A549 treated with dexamethasone at 1 μM for 4 hours (cell line): ENCODE measurements at places on chromosomes 6 and 20. TPM values are rescaled to one million over a fixed set of nuclear protein-coding genes. Genes with fewer than 3 reads are reported as not detected.

Gene IBTK
- 24.2 to 34.3 TPM (median 29.2 TPM) in 5 replicates for total RNA-seq

Gene PDE10A
- total RNA-seq = 21.7 to 28.7 TPM (median 24.1 TPM) in 5 replicates

Gene DTNBP1
- 11.1 to 12.2 TPM (median 12.1 TPM) in 5 replicates for total RNA-seq

Gene UBD
- total RNA-seq = 0.27 to 0.65 TPM (median 0.61 TPM) in 5 replicates

Gene ANKEF1
- total RNA-seq = 5.3 to 7.6 TPM (median 6.4 TPM) in 5 replicates

Gene RIMS1
- total RNA-seq = not detected in 5 replicates

Gene PRSS16
- 2.4 to 3.8 TPM (median 3.2 TPM) in 5 replicates for total RNA-seq

Gene ESR1
- 0.01 TPM in 1 of 5 replicates, not detected in the others for total RNA-seq

Gene CDH4
- total RNA-seq = 6.5 to 10.5 TPM (median 8.9 TPM) in 5 replicates

Gene NXT1
- 53.6 to 66.0 TPM (median 59.5 TPM) in 5 replicates for total RNA-seq

Gene BPIFB1
- 0.06 to 0.16 TPM (median 0.15 TPM) in 3 of 5 replicates, not detected in the others for total RNA-seq

Gene RHAG
- total RNA-seq = 0.07 TPM in 1 of 5 replicates, not detected in the others

Gene BMP2
- 0.18 to 0.41 TPM (median 0.26 TPM) in 5 replicates for total RNA-seq

Gene PSMB9
- total RNA-seq = 15.3 to 22.0 TPM (median 17.4 TPM) in 5 replicates

Gene OPRM1
- not detected in 5 replicates for total RNA-seq

Gene RAET1G
- total RNA-seq = 5.9 to 10.5 TPM (median 8.0 TPM) in 5 replicates

Gene CPNE5
- total RNA-seq = 0.06 to 0.12 TPM (median 0.10 TPM) in 5 replicates

Gene PACRG
- total RNA-seq = 0.32 TPM in 1 of 5 replicates, not detected in the others

Gene MROH8
- total RNA-seq = 0.70 to 1.6 TPM (median 1.4 TPM) in 5 replicates

Gene CFAP206
- total RNA-seq = 0.31 to 0.57 TPM (median 0.38 TPM) in 5 replicates

Gene TGIF2
- 3.3 to 4.9 TPM (median 4.2 TPM) in 5 replicates for total RNA-seq

Gene WFDC2
- total RNA-seq = 0.18 TPM in 1 of 5 replicates, not detected in the others

Gene PIGU
- total RNA-seq = 22.2 to 32.0 TPM (median 30.1 TPM) in 5 replicates

Gene SLC32A1
- 0.04 TPM in 1 of 5 replicates, not detected in the others for total RNA-seq

Gene BMP5
- 0.01 to 0.04 TPM in 2 of 5 replicates, not detected in the others for total RNA-seq

Gene FAM83D
- 49.2 to 69.9 TPM (median 64.9 TPM) in 5 replicates for total RNA-seq

Gene EYS
- total RNA-seq = 0.01 to 0.06 TPM in 2 of 5 replicates, not detected in the others

Gene SEL1L2
- total RNA-seq = not detected in 5 replicates

Gene HLA-G
- not detected in 5 replicates for total RNA-seq
